Glutamatergic neuron (in vitro differentiated cells): ENCODE measurements at places on chromosomes 7 and 10.

GRCh38 chr7:83921271-83921940 lies 272.5 kb upstream of the SEMA3E start:
- no peak for DNase-seq

- DNase-seq: no peak
Measured at GRCh38 chr7:136998495-136998894, 130.0 kb downstream of the CHRM2 start.

GRCh38 chr7:134636008-134636449 lies 10.6 kb upstream of the BPGM start:
- no peak for DNase-seq

GRCh38 chr7:30926313-30926712 lies 14.7 kb downstream of the AQP1 start:
- DNase-seq: no peak

- DNase-seq: peak; percentile 18
Measured at GRCh38 chr10:78165617-78166016, 132.0 kb downstream of the RPS24 start.

DNA sequence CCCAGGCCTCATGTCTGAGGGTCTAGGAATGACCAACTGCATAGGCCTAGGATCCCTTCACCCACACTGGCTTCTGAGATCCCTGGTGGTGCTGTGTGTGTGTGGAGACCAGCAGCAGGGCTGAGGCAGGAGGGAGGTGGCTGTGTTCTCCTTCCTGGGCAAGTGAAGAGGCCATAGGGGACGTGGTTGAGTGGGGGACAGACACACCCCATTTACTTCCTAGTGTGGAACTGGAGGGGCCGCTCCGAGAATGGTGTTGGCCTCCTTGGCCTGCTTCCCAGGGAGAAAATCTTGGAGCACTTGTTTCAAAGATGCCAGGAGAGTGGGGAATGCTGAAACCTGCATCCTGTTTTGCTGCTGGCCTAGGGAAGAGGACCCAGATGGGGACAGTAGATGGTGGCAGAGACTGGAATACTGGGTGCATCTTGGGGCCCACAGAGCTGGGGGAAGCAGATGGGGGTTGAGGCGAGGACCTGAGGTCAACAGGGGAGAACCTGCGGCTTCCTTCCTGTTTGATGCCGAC lies 19.1 kb downstream of the UBTD1 start:
- no peak for DNase-seq

GRCh38 chr10:11256896-11257295 lies 239.2 kb downstream of the CELF2 start:
- no peak for DNase-seq

GRCh38 chr10:106033065-106033464 lies 1131.4 kb downstream of the SORCS1 start:
- no peak for DNase-seq

DNA sequence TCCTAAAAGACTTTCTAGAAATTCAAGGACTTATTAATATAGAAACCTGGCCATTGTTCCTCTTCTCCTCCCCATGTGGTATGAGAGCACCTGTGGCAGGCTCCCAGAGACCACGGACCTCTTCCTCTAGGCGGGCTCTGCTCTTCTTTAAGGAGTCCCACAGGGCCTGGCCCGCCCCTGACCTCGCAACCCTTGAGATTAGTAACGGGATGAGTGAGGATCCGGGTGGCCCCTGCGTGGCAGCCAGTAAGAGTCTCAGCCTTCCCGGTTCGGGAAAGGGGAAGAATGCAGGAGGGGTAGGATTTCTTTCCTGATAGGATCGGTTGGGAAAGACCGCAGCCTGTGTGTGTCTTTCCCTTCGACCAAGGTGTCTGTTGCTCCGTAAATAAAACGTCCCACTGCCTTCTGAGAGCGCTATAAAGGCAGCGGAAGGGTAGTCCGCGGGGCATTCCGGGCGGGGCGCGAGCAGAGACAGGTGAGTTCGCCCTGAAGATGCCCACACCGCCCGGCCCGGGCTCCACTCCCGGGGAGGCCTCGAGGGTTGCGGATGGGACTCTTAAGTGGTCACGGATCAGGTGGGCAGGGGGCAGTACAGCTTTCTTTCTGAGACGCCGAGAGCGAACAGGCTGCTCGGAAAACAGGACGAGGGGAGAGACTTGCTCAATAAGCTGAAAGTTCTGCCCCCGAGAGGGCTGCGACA lies at the start of gene SLC26A4:
Gene SLC26A4 (plus strand): TSS at position 448 of the 700 bp plus-strand sequence. CDS start 814 bp downstream, outside the sequence.
- no peak for DNase-seq

GRCh38 chr10:79910344-79910743 lies 38.6 kb downstream of the SFTPD start:
- no peak for DNase-seq

GRCh38 chr7:79822620-79823240 lies 311.9 kb upstream of the GNAI1 start:
- DNase-seq: no peak

DNA sequence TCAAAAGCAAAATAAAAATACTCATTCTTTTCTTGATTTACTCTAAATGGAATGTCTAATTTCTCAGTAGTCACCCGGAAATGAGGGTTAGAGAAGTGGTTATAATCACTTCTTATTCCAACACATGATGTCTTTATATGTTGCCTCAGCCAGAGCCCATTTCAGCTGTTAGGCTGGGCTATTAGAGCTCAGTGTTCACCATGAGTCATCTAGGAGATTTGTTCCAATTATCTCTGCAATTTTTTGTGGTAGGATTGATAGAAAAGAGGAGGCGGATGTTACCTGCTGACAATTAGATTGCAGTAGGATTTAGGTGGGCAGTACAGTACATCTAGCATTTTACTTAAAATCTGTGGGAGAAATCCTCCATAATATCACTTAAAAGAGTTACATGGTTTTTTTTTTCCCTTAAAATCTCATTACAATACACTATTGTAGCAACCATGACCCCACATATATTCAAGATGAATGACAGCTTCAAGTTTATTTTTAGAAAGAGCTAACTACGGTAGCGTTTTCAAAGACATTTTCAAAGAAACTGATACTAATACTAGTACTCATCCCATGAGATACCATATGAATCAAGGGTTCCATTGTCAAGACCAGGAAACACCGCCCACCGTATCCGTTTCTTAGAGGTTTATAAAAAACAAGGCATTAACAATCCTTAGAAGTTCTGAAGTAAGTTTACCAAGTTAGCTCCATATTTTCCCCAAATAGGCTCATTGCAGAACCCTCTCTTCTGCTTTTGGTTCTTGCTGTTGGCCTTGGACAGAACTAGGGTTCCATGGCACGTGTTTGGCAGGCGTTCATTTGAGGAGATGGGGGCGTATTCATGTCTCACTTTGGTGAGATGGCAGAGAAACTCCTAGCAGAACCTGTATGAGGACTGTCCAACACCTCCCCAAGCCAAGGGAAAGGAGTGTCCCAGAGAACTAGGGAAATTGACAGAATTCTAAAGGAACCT lies 10.4 kb downstream of the CPA2 start:
- no peak for DNase-seq

DNA sequence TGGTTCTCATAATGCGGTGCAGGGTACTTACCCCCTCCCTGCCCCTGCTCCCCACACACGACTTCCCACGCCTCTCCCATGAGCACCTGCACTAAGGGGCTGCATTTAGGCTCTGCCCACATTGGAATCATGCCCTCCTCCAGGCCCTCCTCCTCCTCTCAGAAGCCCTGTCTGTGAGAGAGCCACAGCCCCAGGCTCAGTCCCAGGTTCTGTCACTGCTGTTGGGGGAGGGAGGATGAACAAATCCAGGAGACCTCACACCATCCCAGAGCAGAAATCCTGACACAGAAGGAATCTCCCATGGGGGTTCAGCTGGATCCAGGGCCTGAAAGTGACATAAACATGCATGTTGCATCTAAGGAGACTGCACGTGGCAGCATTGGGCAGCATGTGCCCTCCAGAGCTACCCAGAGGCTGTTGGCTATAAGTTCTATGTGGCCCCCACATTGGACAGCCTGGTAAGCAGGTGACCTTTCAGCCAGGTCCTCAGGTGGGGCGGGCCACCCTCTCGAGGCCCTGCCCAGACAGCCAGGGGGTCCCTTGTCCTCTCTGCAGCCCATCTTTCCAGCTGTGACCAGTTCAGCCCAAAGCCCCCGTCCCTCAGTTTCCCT lies 1.6 kb upstream of the PILRA start:
- DNase-seq: no peak

- no peak for DNase-seq
Measured at GRCh38 chr7:104843198-104843597, 170.8 kb upstream of the KMT2E start.

- DNase-seq: no peak
Measured at GRCh38 chr10:12716042-12716441, 285.5 kb downstream of the CCDC3 start.

- DNase-seq: peak; percentile 29
Measured at GRCh38 chr10:131750171-131750895, 150.5 kb upstream of the PPP2R2D start.

DNA sequence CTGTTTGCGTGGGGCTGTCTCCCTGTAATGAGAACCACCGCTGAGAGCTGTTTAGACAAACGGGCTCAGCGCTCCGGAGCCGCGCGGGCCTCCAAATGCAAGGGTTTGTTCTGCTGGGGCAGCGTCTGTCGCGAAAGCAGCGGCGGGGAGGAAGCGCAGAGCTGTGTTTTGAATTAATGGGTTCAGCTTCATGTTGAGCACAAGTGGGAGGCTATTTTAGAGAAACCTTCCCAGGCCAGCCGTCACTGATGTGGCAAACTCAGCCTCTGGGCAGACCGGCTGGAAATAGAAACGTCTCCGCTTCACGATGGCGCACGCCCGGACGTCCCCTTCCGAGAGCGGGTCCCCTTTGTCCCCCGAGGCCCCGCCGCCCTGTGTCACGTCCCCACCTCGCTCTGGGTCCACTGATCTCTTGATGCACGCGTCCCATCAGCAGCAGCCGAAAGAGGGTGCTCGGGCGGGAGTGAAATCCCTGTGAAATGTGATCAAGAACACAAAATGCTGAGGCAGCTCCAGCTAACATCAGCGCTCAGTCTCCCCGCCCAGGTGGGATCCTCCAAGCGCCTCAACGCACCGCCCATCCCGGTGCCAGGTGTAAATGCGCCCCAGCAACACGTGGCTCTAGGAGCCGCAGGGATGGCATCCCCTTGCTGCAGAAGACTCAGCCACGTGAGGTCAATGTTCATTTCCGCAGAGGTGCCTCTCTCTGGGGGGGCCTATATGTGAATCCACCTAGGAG lies 44.9 kb downstream of the BAMBI start:
- DNase-seq: peak; percentile 58

DNA sequence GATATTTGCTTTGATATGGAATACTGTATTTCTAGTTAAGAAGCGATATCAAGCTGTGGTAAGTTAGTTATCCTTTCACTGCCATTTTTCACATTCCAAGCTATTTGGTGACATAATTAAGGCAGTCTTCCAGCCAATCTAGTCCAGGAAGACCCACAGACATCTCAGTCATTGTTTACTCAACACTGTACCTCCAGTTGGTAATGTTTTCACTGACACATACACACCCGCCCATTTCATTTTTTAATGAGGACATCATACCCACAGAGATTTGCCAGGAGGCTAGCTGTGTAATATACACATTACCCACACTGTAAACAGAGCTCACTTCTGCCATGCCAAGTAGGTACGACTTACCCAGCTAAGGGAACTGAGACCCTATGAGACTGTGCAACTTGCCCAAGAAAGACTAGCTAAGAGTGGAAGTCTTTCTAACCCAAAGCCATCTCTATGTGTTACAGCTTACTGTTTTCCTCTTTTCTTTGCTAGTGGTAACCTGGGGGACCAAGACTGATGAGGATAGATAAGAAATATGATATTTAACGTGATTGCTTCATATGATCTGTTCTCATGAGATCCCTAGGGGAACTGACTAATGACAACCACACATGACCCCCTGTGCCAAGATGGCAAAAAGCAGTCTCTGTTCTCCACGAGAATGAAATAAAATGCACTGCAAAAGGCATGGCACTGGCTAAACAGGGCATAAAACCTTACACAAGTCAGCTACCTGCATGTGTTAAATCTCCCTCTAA lies 179.0 kb downstream of the DGKI start:
- no peak for DNase-seq

GRCh38 chr7:114711241-114711640 lies 210.7 kb upstream of the MDFIC start:
- no peak for DNase-seq

DNA sequence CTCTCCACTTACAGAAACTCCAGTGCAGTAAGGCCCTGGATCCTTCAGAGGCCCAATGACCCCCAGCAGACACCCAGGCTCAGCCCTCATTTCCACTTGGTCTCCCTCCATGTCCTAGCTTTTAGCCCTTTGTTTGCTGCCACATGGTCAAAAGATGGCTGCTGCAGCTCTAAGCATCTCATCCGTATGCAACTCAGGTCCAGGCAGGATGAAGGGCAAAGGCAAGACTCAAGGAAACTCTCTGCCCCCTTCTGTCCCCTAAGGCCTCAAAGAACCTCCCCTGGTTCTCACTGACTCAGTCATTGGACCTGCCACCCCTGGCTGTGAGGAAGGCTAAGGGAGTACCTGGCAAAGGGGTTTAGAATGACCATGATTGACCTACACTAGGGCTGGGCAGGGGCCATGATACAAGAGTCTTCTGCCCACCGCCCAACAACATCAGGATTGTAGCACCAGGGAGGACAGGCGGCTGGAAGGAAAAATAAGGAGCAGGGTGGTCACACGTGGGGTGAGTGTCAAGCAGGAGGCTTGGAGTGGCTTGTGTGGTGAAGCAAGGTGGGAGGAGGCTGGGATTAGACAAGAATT lies 303.8 kb upstream of the ZMIZ1 start:
- no peak for DNase-seq

GRCh38 chr7:49883933-49884332 lies 110.5 kb downstream of the VWC2 start:
- DNase-seq: no peak

DNA sequence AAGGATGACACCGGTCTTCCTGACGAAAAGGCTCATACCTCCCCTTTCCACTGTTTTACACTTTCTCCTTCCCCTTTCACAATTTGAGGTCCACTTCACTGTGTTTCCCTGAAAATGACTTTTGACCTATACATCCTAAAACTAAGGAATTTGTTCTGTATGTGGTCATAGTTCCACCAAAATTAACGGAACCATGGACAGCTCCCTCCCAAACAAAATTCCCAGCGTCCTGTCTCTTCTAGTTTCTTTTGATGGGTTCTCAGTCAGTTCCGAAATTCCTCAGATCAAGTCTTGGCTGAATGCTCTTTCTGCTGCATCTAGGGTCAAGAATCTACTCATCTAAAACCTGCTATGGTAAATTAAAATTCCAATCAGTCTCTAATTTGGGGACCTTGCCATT lies 1191.9 kb downstream of the CNTNAP2 start:
- DNase-seq: no peak

- DNase-seq: no peak
Measured at GRCh38 chr10:125054669-125055268, 105.6 kb downstream of the CTBP2 start.
